ENCODE measurements at places on chromosomes 16 and 17.
A peak's percentile ranks its signal among the peaks of the same experiment; 100 is the strongest.

GRCh38 chr16:72241930-72242329, 70.0 kb upstream of the PMFBP1 start:
- peak; percentile 64 for DNase-seq

DNA sequence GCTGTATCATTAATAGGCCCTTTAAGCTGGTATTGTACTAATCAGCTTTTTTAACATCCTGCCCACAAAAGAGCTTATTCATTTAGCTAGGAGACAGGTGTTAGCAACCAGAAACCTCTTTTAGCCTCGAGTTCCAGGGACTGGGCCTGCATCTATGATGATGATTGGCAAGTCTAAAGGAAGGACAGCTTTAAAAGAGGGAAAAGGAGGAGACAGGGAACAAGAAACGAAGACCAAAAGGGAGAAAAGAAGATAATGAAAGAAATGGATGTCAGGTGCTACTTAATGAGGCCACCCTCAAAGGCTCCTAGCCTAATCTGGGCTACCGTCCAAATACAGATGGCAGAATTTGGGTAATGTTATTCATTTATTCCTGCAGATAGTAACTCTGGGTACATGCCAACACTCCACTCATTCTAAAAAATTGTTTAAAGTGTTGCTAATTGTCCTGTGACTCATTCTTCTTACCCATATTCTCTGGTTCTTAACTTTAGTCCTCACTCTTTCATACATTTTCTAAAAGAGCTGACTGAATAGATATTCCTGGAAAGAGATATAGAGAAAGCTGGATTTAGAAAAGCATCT, 18.7 kb upstream of the RFFL start:
- DNase-seq = no peak

DNA sequence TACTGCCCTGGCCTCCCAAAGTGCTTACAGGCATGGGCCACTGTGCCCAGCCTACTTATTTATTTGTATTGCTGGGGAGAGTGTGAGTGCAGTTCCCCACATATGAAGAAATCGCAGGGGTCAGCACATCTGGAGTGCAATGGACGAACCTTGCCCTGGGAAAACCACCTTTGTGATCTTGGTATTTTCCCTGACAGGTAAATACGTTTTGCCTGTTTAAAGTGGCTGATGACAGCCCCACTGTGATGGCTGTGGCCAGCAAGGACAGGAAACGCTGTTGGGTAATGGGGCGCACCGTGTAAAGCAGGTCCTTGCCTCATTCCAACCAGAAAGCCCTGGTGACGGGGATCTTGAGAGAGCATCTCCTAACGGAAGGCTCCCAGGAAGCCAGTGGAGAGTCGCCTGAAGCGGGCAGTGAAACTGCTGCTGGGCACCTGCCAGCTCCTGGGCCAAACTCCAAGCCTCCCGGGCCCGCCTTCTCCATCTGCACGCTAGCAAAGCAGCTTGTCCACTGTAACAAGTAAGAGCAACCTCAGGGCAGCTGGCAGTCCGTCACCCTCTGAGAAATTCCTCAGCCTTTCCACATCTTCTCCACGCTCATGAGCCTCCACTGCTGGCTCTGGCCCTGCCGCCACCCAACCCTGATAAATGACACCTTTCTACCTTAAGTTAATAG, 17.5 kb downstream of the EMC8 start:
- DNase-seq = no peak

DNA sequence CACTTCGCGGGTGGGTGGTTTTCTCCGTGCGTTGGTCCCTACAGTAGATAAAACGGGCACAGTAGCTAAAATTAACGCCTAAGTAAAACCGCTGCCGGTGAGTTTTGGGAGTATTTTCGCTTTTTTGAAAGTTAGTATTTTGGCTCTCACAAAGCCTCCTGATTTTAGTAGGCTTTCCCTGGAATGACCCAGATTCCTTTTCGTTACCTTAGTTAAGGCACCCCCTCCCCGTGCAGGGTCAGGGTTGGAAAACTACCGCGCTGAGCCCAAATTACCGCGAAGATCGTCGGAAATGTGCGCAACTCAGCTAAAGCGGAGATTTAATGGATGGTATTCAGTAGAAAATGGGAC, 28.3 kb upstream of the ST6GALNAC1 start:
- no peak for DNase-seq

GRCh38 chr16:57828272-57829161, 26.2 kb upstream of the KIFC3 start:
- DNase-seq = no peak

DNA sequence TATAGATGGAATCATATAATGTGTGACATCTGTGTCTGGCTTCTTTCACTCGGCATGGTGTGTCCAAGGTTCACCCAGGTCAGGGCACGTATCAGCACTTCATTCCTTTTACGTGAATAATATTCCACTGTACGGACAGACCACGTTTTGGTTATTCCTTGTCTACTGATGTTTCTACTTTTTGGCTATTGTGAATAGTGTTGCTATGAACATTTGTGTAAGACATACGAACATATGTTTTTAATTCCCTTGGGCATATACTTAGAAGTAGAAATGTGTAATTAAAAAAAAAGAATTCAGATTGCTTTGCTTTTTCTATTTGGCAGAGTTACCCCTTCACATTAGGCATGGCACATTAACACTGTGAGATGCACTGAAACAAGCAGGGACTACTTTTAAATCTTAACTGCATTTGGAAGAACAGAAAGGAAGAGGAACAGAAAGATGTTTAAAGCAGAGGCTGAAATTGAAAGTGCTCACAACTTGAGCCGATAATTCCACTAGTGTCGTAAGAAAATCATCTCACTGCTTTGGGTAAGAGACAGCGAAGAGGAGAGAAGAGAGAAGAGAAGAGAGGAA, 105.3 kb downstream of the VPS53 start:
- DNase-seq = peak; percentile 33

Data from suppressor macrophage (primary cell).